ENCODE measurements at places on chromosomes 7 and 10.

- DNase-seq, result no peak
Measured at GRCh38 chr10:117007080-117007479, 2.1 kb upstream of the SHTN1 start.

GRCh38 chr10:89337484-89337883 lies 9.7 kb downstream of the IFIT3 start:
- no peak for DNase-seq

DNA sequence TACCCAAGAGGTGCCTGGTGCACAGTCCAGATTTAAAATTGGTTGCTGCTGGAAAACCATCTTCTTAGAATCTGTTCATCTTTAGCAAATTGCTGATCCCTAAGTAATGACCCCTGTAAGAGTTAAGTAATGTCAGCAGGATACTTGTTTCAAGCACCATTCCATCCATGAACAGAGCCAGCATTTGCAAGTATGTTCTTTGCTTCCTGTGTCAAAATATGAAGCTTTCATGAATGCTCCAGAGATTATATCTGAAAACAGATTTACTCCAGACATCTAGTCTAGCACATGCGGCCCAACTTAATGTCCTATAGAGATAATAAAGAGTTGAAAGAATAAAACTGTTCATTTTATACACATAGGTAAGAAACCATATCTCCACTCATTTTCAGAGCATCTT lies 98.7 kb upstream of the ZNF438 start:
- no peak for DNase-seq

DNA sequence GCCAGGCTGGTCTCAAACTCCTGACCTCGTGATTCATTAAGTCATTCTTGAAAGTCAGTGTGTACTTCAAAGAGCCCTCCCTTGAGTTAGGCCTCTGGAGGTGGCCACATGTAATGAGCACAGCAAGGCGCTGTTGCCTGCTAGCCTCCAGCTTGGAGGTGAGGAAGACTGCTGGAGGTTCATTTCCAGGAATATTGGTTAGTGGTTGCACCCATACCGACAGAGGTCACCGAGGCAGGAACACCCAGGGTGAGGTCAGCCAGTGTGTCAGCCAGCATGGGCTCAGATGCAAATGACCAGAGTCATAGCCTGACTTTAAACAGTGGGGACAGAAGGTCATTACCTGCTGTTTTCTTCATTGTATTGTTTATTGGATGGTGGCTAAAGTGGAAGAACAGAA lies 85.0 kb downstream of the PLPP4 start:
- no peak for DNase-seq

DNA sequence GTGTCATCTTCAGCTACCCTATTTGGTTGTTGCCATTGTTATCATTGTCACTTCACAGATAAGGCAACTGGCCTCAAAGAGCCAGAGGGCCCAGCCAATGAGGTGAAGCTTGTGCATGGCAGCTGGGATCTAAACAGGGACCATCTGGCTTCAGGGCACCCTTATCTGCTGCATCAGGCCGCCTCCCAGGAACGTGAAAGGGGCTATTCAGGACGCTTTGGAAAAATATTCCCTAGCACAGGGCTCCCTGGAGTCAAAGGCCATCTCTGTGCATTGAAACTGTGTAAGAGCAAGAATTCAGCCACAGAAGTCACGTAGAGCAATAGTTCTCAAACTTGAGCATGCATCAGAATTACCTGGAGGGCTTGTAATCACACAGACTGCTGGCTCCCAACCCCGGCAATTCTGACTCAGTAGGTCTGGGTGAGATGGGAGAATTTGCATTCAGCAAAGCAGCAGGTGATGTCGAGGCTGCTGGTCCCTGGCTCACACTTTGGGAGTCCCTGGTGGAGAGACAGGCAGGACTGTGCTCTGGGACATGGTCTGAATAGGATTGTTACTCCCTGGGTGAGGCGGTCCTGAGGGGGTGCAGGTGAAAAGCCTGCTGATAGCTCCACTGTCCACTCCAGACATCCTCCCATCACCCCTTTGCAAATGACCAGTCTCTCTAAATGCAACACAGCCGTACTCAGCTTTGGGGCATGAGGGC lies 21.5 kb upstream of the PLEKHA1 start:
- no peak for DNase-seq

DNA sequence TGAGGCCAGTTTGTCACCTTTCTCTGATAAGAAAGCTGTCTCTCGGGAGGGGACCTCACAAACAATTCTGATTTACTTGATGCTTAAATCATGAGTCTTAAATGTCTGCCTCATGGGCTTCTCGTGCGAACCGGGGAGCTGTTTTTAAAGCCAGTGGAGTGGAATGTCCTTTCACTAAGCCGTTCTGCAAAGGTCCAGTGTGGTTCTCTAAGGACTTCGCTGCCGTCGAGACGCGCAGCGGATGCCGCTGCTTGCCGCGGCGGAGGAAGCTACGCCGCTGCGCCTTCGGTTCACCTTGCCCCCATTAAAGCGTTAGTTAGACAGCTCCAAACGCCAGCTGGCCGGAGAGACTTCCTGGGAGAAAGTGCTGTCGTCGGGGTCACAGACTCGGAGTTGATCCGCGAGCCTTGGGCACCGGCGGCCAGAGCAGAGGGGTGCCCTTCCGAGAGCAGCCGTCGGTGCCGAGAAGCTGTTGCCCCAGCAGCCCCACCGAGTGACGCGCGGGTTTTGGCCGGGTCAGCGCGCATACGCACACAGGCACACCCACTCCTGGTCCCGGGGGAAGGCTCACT lies 1.3 kb upstream of the HMX3 start:
- no peak for DNase-seq

- DNase-seq, result no peak
Measured at GRCh38 chr7:117901089-117901797, 28.0 kb upstream of the CTTNBP2 start.

GRCh38 chr10:22042557-22043326 lies 39.2 kb upstream of the DNAJC1 start:
- DNase-seq, result no peak

DNA sequence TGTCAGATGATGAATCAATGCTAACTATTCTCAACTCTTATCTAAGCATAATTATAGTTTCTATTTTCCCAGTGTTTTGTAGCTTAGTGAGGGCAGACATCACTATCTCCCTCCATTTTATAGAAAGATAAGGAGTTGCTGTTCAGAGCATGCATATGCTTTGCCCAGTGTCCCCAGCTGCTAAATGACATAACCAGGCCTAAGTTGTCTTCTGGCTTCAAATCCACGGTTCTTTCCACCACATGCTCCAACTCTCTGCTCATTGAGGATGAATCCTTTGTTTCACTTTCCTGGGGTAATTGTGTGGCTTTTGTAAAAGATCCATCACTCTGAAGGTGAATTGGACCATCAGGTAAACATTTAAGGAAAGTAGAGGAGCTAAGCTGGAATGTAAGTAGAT lies 134.0 kb downstream of the SNX10 start:
- DNase-seq, result no peak

- no peak for DNase-seq
Measured at GRCh38 chr7:94877731-94878670, 29.4 kb upstream of the PPP1R9A start.

DNA sequence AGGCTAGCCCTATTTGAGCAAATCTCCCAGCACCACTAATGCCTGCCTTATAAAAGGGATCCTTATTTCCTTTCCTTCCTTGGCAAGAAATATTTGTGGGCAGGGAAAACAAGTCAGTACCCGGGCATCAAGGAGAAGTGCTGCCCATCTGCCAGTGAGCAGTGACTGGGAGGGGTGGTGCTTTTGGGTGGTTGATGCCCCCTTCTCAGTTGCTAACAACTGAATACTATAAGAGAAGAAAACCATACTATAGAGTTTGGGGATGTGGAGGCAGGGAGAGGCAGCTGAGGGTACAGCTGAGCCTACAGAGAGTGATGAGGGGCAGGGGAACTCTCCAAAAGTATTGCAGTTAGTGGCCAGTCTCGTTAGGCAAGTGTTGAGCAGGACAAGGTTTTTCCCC lies 39.3 kb downstream of the OGDH start:
- DNase-seq, result no peak

GRCh38 chr7:22842383-22842941 lies 19.8 kb upstream of the TOMM7 start:
- DNase-seq, result no peak

DNA sequence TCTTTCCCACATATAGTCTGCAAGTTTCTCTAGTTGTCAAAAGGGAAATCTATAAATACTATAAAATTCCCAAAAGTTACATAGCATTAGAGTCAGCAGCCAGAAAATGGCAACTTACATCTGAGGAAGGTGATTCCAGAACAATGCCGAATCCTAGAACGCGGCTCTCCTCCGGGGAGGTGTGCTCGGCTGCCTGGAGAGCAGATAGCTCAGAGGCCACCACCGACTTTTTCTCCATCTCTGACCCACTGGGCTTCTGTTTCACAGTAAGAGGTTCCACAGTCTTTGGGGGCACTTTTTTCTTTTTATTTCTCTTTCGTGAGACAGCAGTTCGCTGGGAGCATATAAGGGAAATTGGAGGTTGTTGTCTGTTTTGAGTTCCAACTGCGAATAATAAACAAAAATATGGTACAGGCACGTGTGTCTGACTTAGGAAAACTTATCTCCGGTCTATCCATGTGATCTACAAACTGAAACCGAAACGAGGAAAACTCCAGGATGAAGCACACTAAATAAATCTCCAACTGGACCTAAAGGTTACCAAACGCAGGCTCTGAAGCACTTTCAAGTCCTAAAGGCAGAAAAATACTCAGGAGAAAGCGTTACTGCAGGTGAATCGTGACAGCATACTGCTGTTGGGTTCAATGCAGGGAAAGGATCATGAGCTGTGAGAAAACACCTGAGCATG lies 36.2 kb downstream of the BEND7 start:
- no peak for DNase-seq

DNA sequence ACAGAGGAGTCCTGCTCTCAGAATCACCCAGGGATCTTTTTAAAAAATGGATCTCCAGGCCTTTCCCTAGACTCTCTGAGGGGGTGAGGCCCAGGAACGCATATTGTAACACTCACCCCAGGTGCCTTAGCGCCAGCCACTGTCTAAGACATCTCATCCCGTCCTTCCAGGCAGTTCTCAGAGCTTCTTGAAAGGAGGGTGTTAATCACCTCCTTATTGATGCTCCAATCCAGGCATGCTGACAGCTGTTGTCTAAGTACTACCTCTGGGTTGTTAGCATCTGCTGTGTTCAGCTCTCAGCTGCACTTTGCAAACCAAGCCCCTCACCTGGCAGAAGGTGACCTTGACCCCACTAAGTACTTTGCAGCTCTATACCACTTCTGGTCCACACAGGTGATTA lies 36.0 kb downstream of the KIAA1549 start:
- DNase-seq, result no peak

GRCh38 chr7:1931951-1932270 lies 261.8 kb downstream of the ELFN1 start:
- no peak for DNase-seq

DNA sequence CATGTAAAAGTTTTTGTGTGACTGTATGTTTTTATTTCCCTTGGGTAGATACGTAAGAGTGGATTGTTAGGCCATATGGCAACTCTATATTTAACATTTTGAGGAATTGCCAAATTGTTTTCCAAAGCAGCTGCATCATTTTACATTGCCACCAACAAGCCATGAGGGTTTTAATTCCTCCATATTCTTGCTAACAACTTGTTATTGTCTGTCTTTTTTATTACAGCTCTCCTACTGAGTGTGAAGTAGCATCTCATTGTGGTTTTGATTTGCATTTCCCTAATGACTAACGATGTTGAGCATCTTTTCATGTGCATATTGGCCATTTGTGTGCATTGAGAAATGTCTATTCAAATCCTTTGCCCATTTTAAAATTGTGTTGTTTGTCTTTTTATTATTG lies 94.9 kb downstream of the CARD11 start:
- no peak for DNase-seq

- DNase-seq, result no peak
Measured at GRCh38 chr10:105834261-105835059, 1193.4 kb downstream of the SORCS3 start.

DNA sequence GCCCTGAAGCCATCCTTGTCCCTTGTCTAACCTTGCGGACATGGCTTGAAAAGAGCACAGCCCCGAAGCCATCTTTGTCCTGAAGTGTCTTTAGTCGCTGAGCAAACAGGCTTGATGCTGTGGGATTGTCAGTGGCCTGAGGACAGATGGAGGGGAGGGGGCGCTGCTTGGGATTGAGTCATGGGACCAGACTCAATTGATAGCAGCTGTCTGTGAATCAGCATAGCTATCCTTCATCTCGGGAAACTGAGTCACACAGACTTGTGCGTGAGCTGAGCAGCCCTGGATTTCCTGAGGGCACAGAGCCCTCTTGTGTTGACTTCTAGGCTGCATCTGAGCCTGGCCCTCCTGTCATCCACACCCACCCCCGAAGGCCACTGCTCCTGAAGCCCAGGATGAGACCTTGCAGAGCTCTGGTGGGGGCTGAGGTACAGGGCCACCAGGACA lies 14.4 kb downstream of the MYO1G start:
- DNase-seq, result no peak

GRCh38 chr7:84729284-84729683 lies 457.6 kb downstream of the SEMA3D start:
- DNase-seq, result no peak

DNA sequence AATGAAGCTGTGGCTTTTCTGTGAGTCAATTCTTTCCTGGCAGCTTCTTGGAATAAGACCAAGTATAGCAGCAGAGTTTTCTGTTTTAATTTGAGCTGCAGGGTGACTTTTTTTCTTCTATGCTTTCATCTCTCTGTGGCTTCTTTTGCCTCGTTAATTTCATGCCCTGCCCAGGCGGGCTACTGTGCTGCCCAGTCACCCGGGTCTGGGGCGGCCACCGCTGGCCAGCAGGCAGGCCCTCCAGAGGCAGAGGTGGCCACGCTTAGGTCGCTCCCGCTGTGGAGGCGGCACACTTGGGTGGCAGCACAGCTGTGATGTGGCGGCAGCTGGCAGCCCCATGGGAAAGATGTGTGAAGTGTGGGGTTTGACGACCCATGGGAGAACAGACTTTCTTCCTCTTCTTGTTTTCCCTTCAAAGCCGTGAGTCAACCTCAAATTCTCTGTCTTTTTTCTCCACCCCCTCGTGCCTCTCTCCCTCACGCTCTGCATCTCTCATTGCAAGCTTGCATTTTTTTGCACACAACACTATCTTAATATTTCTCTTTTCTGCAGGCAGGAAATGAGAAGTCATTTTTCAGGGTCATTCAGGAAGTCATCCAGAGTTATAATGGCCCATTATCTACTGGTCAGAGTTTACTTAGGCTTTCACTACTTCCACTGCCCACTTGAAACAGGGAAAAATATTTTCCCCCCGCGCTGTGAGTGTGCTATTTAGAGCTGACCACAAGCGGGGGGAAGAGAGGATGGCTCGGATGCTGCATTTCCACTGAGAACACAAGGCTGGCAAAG lies 67.8 kb downstream of the EGFR start:
- DNase-seq, result no peak

GRCh38 chr10:17703706-17704105 lies 48.3 kb upstream of the TMEM236 start:
- no peak for DNase-seq

DNA sequence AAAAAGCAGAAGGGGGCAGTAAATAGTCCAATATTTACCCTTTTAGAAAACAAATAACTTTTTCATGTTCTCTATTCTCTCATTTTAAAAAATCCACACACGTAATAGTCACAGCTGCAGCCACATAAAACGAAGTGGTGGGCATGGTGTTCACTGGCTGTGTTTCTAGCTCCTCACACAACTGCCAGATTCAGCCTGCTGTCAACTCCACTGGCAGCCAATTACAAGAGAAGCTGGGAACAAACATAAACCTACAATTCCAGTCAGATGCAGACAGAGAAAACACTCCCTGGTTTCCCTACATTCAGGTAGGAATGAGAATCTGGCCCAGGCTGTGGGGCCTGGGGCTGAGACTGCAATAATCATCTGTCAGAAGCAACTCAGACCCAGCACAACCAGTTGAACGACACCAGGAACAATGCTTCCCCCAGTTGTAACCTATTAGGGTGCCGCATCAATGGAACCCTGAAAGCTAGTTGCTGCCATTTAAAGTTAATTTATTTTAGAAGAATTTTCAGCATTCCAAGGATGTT lies 29.1 kb downstream of the ERCC6 start:
- no peak for DNase-seq

Measured in T-helper 17 cell (primary cell).